NCI-H524 (cell line): ENCODE measurements at places on chromosomes 7 and 10.
A peak's percentile ranks its signal among the peaks of the same experiment; 100 is the strongest.

GRCh38 chr10:48294431-48294830 lies 12.0 kb upstream of the MAPK8 start:
- DNase-seq = no peak

DNA sequence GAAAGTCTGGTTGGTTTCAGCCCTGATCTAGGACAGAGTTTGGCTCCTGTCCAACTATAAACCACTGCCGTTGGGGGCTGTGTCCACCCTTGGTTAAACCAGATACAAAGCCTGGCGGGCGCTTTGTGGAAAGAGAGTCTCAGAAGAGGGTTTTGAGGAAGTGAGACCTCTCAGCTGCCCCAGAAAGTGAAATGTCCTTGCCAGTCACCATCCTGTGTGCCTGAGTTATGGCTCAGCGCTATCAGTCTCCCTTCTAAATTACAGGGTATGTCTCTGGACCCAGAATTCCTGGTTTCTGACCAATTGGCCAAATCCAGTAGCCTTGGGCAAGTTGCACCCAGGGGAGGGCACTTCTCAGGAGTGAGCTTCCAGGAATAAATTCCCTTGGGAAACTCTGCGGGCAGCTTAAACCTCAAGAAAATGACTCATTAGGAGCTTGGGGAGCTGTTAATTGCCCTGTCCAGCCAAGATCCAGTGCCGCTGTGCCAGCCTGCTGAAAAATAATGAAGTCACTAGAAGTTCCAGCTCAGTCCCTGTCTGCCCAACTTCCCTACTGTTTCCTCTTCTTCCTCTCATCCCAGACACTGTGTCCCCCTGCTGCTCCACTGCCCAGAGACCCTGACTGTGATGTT lies 66.7 kb upstream of the PDZD8 start:
- no peak for DNase-seq

DNA sequence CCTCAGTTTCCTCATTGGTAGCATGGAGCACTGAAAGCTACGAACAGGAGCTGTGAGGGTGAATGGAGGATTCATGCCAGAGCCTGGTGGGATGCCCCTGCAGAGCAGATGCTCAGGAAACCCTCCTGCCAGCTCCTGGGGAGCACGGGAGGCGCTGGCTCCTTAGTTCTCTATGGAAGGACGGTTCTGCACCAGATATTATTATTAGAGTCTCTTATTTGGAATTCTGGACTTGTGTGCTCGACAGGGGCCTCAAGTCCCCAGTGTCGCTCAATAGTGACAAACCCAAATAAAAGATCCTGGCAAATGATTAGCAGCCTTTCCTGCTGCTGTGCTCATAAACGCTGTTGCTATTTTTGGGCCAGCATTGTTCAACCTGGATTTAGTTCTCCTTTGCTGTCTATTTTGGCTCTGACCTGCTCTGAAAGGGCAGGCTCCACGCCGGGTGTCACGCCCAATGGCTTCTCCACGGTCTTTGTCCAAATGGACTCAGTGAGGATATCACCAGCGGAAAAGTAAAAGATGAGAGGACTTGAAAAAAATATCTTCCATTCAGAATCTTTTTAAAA lies 23.0 kb upstream of the KLF6 start:
- no peak for DNase-seq

- DNase-seq = peak; percentile 36
These were observed 95.0 kb downstream of the CNOT4 start for GRCh38 chr7:135414850-135415439.

DNA sequence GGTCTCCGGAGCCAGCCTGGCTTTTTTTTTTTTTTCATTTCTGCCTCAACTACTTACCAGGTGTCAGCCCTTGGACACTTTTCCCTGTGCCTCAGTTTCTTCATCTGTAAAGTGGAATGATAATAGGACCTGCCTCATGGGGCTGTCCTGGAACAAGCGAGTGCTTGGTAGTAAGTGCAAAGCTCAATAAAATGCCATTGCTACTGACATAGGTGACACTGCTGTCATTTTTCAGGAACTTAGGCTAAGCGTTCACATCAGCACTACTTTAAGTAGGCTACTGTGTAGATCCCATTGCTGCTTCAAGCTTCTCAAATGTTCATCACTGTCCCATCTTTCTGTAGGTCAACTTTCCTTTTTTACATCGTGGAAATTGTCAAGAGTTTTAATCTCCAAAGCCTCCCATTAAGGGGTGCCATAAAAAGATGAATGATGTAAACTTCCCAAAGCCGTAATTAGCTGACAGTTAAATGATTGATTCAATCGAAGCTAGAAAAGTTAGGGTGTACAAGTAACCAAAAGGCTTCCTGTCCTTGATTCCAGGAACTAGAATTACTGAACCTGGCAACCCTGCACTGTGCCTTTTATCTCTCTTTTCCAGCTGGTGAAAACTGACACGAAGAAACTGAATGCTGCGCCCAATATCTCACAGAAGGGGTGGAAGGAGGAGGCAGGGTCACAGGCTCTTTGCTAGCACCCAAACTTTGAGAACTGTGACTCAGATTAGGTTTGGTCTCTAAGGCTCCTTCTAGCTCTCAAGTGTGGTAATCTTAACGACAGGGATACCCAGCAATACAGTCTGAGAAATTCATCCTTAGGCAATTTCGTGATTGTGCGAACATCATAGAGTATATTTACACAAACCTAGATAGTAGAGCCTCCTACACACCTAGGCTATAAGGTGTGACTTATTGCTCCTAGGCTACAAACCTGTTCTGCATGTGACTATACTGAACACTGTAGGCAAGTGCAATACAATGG lies 861 bp upstream of the USP6NL start:
- no peak for DNase-seq

GRCh38 chr10:17206210-17206709 lies 4.8 kb upstream of the TRDMT1 start:
- DNase-seq = peak; percentile 42
